ENCODE measurements at places on chromosomes 13 and 19.

- no peak for DNase-seq
Observed at GRCh38 chr13:36355632-36356031, 9.4 kb upstream of the SPART start.

DNA sequence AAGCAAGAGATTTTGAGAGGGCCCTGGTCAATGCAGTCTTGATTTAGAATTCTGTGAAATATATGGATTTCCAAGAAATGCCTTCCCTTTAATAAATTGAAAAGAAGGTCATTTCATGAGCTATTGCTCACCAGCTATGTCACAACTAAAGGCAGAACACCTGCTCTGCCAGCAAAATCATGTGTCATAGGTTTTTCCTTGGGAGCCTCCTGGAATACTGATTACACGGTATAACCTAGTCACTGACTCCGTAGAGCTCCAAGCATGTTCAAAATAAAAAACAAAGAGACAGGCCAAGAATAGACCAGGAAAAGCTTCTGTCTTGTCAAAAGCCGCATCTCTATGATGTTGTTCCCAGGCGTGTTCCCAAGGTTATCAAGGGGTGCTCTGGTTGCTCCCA lies 45.5 kb downstream of the HSPH1 start:
- no peak for DNase-seq

DNA sequence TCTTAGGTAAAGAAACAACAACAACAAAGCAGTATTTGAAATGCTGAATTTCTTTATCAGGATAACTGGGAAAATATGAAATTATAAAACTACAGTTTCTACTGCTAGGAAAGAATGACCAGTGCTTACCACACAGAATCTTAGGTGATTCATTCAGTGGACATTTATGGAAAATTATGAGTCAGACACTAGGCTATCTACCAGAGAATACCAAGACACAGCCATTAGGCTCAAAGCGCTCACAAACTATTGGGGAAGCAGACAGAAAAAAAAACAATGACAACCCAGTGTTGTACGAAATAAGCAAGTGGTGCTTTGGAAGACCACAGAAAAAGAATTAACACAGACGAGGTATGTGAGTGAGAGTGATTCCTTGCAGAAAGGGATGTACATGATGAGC lies 1019.5 kb downstream of the PCDH9 start:
- no peak for DNase-seq

DNA sequence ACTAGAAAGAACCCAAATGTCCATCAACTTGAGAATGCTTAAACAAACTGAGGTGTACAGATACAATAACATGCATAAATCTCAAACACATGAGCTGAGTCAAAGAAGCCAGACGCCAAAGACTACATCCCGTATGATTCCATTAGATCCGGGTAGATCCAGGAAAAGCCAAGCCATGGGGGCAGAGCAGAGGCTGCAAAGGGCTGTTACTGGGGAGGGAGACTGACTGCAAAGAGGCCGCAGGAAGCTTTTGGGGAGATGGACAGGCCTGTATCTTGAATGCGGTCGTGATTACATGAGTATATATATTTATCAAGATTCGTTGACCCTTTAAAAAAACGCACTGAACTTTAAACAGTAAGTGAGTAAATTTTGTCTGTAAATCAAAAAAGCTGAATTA lies 28.7 kb downstream of the GGACT start:
- no peak for DNase-seq

- no peak for DNase-seq
Observed at GRCh38 chr13:80388506-80388905, 47.6 kb upstream of the SPRY2 start.

DNA sequence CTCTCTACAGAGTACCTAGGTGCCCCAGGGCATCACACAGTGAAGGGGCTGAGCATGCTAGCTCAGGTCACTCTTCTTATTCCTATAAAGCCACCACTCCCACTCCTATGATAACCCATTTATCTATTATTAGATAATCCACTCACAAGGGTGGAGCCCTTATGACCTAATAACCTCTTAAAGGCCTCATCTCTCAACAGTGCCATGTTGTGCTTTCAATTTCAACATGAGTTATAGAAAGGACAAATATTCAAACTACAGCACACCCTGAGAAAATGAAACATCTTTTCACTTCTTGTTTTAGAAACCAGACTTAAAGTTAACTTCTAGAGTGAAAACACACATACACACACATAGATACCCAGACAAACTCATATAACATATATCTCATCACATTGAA lies 1494.9 kb upstream of the MIR17HG start:
- DNase-seq = no peak

- DNase-seq = peak; percentile 85
Observed at GRCh38 chr19:18683109-18683957, at the start of gene CRTC1. Gene CRTC1, plus strand, starts transcription at chr19:18683680. Its CDS starts 23 bp downstream, at chr19:18683703.

- DNase-seq = no peak
Observed at GRCh38 chr19:11159598-11160439, 4.2 kb upstream of the SPC24 start.

DNA sequence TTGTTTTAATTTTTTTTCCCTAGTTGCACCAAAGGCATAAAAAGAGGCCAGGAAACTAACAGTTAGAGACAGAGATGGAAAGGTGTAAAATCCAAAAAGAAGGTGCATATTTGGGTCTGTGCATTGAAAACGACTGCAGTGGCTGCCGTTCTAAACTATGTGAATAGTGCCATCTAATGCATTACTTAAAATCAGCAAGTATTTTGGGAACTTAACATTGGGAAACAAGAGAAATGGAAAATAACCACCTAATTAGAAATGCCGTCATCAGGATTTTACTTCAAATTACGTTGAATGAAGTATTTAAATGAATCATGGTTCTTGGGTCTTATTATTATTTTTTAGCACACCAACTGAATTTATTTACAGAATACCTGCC lies 189.5 kb upstream of the MIR17HG start:
- peak; percentile 44 for DNase-seq

GRCh38 chr19:48452289-48453190 lies 2.8 kb upstream of the KCNJ14 start:
- DNase-seq = no peak

- DNase-seq = no peak
Observed at GRCh38 chr13:89660752-89661151, 1686.7 kb upstream of the MIR17HG start.

DNA sequence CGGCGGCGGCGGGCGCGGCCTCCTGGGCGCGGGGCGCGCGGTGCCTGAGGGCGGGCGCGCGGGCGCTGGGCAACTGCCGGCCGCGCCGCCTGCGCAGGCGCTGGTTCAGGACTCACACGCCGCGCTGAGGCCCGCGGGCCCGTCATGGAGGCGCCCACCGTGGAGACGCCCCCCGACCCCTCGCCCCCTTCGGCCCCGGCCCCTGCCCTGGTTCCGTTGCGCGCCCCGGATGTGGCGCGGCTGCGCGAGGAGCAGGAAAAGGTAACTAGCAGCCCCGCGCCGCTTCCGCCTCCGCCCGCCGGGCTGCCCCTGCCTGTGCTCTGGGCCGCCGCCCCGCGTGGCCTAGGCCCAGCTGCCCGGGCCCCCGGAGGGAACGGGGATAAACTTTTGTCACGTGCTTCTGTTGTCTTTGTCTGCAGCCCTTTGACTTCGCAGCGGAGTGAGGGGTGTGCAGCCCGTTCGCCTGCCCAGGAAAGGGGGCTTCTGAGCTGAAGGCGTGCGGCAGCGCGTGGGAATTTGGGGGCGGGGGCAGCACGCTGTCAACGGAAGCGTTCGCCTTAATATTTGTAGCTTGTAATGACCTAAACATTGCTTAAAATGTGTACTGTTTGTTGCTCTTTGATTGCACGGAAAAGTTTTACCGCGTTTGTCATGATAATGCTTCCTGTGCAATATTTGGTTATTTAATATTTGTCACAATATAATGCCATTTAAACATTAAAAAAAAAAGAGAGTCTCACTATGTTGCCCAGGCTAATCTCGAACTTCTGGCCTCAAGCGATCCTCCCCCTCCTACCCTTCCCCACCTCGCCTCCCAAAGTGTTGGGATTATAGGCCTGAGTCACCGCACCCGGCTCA lies 594 bp downstream of the URI1 start:
- DNase-seq = peak; percentile 67

GRCh38 chr13:103291226-103291625 lies 225.0 kb upstream of the SLC10A2 start:
- DNase-seq = no peak

GRCh38 chr19:2359992-2360685 lies at the start of gene TMPRSS9:
Gene TMPRSS9, plus strand, starts transcription at chr19:2360265. Its CDS starts 29,521 bp downstream, at chr19:2389786.
- no peak for DNase-seq

GRCh38 chr13:71290963-71291841 lies 575.8 kb downstream of the DACH1 start:
- peak; percentile 90 for DNase-seq

DNA sequence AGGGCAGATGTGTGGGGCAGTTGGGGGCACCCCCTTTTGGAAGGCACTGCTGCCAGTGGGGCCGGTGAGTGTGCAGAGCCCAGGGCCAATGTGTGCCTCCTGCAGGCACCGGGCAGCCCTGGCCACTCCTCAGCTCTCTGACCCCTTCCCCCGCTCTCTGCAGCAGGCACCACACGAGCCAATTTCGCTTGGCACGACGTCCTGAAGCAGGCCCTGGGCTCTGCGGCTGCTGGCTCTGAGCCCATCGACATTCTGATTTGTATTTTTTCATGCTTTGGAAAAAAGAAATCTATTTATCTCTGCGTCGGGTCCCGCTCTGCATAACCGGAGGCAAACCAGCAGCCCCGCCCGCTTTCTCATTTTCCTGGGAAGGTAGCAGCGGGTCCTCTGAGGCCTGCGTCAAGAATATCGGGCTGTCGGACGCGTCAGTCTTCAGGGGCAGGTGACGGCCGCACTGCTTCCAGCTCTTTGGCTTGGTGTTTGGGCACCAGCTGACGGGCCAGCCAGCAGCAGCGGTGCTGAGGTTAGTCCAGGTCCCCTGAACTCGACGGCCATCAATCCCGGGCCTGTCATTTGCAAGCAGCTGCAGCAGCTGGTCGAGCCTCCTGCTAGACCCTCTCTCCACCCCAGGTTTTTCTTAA lies 134.3 kb downstream of the KDM4B start:
- DNase-seq = no peak

GRCh38 chr13:51935326-51936171 lies 73.8 kb downstream of the CCDC70 start:
- peak; percentile 10 for DNase-seq

GRCh38 chr13:33275916-33276315 lies 9.6 kb downstream of the STARD13 start:
- DNase-seq = no peak

- DNase-seq = no peak
Observed at GRCh38 chr19:13888281-13888680, 11.3 kb downstream of the NANOS3 start.

GRCh38 chr19:48171710-48172109 lies 1.2 kb downstream of the ZSWIM9 start:
- DNase-seq = no peak

GRCh38 chr13:101447852-101448251 lies 4.6 kb upstream of the ITGBL1 start:
- no peak for DNase-seq

GRCh38 chr19:46902402-46902766 lies 41.6 kb downstream of the ARHGAP35 start:
- no peak for DNase-seq

DNA sequence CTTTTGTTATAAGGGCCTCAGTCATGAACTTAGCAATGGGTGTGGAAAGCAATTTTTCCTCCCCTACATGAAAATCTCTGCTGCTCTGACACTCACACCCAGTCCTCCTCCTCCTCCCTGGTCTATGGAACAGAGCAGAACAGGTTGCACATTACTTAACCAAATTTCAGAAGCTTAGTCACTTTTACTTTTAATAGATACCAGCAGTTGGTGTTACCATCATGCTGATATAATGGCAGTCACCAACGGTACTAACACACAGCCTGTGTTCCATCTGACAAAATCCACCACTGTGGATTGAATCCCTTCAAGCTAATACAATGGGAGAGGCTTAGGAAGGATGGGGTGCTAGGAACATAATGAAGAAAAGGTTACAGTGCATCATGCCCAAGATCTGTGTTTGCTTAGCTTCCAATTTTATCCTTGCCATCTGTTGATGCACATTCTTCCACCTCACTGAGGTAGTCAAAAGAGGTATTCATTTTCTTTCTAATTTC lies 9.8 kb downstream of the TPT1 start:
- DNase-seq = no peak

DNA sequence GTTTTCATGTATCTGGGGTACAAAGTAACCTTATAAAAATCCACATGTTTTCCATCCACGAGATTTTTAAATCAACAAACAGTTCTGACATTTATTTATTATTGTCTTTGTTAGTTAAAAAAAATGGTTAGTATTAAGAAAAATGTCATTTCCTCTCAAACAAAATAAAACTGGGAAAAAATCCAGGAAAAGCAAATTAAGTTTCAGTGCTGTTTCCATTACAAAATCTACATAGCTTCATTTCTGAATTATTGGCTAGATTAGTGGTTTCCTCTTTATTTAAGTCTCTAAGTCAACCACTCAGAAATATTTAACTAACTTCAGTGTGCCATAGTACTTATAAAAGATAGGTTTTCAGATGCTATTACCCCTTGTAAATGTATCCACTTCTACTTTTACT lies 49.1 kb downstream of the MZT1 start:
- no peak for DNase-seq

GRCh38 chr19:48629599-48630295 lies 7.4 kb downstream of the DBP start:
- no peak for DNase-seq

GRCh38 chr13:42334329-42334706 lies 62.4 kb downstream of the AKAP11 start:
- DNase-seq = no peak

DNA sequence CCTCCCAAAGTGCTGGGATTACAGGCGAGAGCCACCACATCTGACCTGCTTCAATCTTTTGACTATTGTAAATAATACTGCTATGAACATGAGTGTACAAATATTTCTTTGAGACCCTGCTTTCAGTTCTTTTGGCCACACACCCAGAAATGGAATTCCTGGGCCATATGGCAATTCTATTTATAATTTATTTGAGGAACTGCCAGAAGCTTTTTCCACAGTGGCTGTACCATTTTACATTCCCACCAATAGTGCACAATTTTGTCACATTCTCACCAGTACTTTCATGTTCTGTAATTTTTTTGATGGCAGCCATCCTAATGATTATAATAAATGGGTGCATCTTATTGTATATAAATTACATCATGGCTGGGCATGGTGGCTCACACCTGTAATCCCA lies 13.7 kb upstream of the FCER2 start:
- DNase-seq = no peak

DNA sequence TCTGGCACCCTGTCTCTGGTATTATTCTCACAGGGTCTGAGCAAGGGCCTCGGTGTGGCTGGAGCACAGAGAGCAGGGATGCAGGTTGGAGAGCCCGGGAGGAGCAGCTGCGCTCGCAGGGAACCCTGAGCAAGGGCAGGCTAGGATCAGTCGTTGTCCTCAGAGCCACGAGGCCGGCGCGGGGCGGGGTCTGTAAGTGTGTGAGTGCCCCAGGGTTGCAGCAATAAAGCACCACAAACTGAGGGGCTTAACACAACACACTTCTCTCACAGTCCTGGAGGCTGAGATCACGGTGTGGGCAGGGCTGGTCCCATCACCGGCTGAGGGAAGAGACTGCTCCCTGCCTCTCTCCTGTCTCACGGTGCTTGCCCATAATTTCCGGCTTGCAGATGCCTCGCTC lies 38.5 kb upstream of the GGACT start:
- no peak for DNase-seq

DNA sequence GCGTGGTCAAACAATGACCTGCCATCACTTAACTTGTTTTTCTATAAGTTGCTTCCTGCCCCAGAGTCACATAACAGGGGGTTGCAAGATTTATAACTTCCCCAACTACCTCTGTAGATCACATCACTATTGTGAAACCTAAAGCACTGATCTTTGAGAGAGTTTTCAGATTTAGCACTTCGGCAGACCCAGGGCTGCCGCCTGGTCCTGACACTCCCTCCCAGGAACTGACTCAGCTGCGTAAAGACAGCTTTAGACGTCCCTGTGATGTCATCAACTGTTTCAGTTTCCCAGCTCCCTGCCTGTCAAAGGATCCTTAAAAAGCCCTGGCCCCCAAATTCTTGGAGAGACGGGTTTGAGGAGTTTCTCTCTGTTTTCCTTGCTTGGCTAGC lies 33.3 kb downstream of the IGFL2 start:
- DNase-seq = peak; percentile 49

Data from inflammatory macrophage (primary cell).